ENCODE measurements at places on chromosomes 1 and 21. TPM values are rescaled to one million over a fixed set of nuclear protein-coding genes. Genes with fewer than 3 reads are reported as not detected.

DNA sequence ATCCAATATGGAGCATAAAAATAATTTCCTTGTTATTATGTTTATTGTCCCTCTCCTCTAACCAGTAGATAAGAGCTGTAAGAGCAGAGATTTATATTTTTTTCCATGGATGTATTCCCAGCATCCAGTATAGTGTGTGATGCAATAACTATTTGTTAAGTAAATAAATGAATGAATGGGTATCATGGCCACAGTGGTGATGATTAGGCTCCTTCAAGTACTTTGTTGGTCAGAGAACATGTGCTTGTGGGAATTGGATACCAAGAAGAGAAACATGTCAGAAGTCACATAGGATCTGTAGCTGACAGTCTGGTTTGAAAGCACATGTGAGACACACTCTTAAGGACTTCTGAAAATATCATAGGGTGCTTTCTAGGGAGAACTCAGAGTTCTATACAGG lies 588.5 kb downstream of the AGBL4 start:
- no peaks in the 10 kb centered on the region for H3K4me1 ChIP-seq
- H3K4me3 ChIP-seq: no peak overlapping the region
- DNase-seq: no peak
- H3K36me3 ChIP-seq: no peaks in the 10 kb centered on the region

DNA sequence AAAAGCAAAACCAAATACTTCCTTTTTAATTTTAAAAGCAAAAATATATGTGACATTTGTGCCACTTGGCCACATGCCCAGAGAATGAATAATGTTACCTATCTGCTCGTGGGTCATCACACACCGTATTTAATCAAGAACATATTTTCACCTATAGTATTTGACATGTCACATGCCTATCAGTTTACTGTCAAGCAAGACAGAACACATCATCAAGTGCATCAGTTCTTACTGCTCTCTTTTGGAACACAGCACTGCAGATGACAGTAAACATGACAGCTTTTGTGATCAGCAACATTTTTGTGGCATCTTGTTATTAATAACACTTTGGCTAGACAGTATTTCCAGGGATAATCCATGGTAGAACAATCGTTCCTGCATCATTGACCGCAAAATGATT lies 134.4 kb downstream of the LRRC7 start:
- H3K27ac ChIP-seq: no peak overlapping the region
- H3K4me1 ChIP-seq: no peaks in the 10 kb centered on the region
- no peak for DNase-seq
- H3K36me3 ChIP-seq: no peaks in the 10 kb centered on the region

NBL1 gene
- total RNA-seq: 194 TPM

DNA sequence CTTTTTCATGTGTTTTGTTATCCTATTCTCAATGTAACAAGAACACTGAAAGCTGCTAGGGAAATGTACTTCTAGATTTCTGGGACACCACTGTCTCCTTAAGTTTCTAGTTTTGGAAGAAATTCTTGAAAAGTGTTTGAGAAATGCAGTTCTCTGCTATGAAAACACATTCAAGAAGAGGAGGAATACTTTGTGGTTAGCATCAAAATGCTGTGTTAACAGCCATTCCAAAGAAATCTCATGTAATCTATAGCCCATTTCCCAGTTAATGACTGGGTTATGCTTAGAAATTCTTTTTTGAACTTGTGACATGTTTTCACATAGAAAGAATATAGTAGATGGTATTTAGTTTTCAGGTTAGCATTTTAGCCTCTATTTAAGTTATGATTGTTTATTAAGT lies 6.0 kb downstream of the RAVER2 start:
- H3K27ac ChIP-seq: no peak overlapping the region
- peaks cover 59% of the 10 kb centered on the region for H3K4me1 ChIP-seq
- no peaks in the 10 kb centered on the region for H3K27me3 ChIP-seq
- no peak for DNase-seq
- no peaks in the 10 kb centered on the region for H3K36me3 ChIP-seq
- H3K4me3 ChIP-seq: no peak overlapping the region

S100A2 gene
- total RNA-seq: not detected

All from esophagus muscularis mucosa (tissue), 4 donors.